ENCODE measurements at places on chromosomes 11 and 22.

- DNase-seq: no peak
Observed at GRCh38 chr11:57359396-57359795, 21.2 kb downstream of the P2RX3 start.

DNA sequence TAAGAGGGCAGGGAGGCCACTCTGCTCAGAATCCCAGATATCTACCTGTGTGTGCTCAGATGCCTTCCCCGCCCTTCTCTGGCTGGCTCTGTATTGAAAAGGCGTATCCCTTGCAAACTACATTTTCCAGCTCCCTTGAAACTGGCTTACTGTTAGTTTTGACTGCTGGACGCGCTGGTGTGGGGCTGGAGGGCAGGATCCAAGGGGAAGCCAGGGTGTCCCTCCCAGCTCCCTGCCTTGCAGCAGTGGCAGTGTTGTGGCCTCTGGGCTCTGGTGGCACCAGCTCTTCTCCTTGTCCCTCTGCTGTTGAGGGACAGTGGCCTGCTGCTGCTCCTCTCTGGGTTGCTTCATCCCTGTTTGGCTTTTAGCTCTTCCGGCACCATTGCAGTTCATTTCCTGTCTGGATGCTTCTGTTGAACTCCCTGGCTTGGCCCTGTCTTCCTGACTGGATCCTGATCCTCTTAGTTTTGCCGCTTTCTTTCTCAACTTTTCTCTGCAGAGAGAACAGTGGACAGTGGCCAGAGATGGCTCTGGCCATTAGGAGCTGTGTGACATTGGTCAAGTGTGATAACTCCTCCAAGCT is 107.1 kb upstream of the PARVA start:
- no peak for DNase-seq

DNA sequence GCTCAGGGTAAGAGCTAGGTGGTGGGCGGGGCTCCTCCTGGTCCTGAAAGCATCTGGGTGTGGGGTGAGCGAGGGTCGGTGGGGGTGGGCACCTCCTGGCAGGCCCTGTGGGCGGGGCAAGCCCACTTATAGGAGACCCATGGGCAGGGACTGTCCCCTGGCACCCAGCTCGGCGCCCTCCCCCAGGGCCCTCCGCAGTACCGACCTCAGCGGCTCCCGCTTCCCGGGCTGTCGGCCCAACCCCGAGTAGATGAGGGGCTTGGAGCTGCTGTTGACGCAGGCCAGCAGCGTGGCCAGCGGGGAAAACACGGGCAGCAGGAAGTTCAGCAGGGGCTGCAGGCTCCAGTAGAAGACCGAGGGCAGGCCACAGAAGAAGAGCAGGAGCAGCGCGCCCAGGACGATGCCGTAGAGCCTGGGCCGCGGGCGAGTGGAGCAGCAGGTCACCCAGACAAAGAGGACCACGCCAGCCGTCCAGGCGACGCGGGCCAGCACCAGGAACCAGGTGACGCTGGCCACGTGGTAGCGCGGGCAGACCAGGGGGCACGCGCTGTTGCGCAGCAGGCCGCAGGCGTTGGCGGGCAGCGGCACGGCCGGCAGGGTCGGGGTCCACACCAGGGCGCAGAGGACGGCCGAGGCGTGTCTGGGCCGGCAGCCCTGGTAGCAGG is 663 bp downstream of the MRGPRG start:
- DNase-seq: no peak

DNA sequence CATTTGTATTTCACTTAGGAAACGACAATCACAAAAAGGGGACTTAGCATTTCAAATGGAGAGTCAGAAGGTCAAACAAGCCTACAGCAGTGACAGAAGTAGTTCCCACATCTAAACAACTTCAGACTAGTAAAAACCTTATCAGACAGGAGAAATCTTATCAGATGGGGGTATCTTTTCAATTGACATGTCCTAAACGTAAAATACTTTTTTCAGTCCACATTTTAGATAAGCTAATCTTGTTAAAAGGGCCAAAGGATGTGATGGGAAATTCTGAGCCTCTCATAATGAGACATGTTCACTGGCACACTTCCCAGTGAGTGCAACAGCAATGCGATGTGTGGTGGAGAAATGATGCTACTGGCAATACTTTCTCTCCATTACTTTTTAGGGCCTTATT is 2.4 kb downstream of the MAPK1 start:
- DNase-seq: no peak

- no peak for DNase-seq
Observed at GRCh38 chr11:62391642-62392425, 27.0 kb upstream of the SCGB1A1 start.

- no peak for DNase-seq
Observed at GRCh38 chr11:107651672-107652071, 60.2 kb downstream of the SLN start.

GRCh38 chr11:123537726-123538125 is 107.7 kb downstream of the GRAMD1B start:
- DNase-seq: no peak

All from GM12891 (cell line).